Stimulated activated CD4-positive, alpha-beta T cell treated with anti-CD3 and anti-CD28 coated beads, TNF-alpha, amount 100 ng/mL, for 4 hours (primary cell): ENCODE measurements at places on chromosomes 4 and X.

DNA sequence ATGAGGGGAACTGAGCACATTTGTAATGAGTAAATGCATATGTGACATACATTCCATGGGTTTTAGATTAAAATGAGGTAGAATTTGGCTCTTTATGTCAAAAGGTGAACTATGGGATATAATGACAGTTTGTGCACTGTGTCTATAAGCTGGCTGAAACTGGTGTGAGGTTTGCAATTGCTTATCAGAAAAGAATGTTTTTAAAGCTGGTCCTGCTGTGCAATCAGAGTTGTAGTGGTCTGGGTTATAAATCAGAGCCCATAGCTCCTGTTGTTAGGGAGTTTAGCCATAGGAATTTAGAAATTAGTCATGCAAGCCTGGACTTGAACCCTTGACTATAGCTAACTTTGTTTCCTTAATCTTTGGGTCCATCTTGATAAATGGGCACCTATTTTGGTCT is 23.1 kb upstream of the GATB start:
- DNase-seq = no peak

- no peak for DNase-seq
Observed at GRCh38 chr4:167711517-167711916, 380.8 kb upstream of the ANXA10 start.

DNA sequence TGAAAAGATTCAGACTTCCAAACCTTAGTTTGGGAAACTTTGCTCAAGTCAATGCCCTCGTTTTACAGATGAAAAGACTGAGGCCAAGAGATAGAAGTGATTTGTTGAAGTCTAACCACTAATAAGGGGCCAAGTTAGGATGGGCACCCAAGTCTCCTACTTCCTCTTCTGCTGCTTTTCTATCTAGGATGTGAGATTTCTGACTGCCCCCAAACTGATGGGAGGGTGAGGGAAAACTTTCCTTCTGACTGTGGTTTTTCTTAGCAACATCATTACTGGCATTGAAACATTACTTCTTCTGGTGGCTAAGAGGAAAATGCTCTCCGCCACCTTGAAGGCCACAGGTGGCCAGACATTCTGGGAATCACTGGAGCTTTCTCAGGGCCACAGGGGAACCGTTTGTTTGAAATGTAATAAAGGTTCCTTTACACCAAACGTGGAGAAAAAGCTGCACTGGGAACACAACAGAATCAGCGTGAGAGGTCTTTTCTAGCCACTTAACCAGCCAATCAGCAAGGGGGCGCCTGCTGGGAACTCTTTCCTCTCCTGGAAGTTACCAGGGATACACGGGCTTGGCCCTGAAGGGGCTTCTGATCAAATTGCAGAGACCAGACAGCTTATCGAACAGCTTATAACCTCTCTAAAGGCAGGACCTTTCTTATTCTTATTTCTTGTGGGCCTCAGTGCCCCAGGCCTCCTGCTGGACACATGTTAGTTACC is 115.9 kb upstream of the TEX13D start:
- no peak for DNase-seq

DNA sequence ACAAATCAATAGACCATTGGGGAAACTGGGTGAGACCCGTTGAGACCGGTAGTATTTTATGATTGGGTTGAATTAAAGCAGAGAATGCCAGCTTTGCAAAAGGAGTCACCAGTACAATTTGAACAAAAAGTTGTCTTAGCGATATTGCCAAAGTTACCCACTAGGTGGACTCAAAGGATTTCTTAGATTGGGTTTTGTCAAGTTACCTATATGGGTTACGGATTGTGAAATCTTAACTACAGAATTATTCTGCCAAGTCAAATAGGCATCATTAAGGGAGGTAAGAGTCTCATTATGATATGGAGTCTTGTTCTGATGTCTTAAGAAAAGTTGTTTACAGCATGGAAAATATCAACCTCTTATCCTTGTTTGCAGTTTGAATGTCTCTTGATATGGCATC is 15.0 kb upstream of the CT47A1 start:
- no peak for DNase-seq

- DNase-seq = no peak
Observed at GRCh38 chrX:110280954-110281353, 36.9 kb downstream of the AMMECR1 start.
